ENCODE measurements at places on chromosomes 3 and 15.

DNA sequence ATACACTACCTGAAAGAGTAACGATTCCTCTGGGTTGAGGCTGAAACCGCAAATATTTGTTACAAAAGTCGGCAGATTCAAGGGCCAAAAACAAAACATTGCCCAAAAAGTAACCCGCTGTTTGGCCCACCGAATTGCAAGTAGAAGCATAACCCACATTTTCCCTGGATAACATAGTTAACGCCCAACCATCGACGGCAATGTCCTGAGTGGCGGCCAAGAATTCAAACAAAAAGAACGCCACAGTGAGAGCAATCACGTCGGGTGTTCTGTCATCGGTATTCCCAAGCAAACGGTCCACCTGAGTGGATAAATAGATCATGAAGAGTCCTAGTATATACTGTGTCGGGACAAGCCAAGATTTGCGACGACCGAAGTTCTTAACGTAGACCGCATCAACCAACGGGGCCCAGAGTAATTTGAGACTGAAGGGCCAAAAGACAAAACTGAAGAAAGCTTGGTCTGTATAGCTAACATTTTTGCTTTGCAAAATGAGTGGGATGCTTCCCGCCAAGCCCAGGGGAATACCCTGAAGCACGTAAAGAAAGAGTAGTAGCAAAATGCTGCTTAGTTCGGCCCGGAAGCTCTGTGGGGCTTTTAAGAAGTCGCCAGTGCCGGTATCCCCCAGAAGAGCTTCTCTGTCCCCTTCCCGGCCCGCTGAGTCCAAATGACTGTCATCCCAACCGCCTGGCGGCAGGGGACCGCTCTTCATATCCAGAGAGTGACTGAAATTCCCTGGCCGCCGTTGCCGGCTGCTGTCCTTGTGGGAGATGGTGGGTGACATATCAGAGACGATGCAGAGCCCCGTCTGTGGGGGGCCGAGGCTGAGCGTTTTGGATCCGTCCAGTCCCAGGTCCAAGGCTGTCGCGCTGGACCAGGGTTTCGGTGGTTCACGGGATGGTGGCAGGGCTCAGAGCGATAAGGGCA is 750 bp downstream of the SLC33A1 start:
- peak; percentile 9 for DNase-seq

DNA sequence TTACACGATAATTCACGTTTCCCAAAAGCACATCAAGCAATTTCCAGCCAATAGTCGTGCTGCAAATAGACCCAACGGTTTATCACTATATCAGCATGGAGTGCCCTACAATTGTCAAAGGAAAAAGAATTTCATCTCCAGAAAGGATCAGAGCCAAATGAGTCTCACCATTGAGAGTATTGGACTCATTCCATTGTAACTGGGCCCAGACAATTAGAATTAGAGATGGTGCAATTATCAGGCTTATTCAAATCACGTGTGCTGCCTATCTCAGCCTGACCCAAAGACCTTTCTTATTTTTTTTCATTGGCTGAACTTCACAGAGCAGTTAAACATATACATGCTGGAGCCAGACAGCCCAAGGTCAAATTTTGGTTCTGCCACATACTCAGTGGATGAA is 87.0 kb upstream of the LRTM1 start:
- no peak for DNase-seq

DNA sequence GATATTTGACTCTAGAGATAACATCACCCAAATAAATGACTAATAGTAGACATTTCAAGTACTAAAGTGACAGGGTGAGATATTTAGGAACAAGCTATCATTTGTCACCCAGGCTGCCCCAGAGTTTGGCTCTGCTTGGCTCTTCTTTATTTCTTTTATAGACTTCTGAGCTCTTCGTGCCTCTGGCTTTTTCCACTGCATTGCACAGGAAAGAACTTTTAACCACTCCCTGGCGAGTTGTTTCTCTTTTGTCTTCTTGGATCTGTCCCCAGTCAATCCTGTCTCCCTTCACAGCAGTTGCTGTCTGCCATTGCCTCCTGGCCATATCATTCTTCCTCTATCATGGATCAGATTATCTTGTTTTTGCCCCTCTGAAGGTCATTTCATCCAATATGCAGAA is 339.2 kb upstream of the DCBLD2 start:
- DNase-seq = peak; percentile 3

DNA sequence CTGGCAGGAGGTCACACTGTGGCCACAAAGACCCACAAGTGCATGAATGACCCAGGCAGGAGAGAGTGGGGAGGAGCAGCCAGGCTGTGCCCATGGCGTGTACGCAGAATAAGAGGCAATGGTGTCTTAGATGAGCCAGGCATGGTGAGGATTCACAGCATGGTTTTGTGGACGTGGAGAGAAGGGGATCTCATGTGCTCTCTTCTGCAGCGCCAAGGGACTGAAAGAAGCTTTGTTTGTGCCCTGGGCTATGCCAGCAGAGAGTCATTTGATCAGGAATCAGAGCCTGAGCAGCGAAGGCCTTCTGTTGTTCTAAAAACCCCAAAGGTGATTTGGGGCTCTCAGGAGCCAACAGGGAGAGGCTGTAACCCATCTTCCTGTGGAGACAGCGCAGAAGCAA is 18.7 kb upstream of the RPP14 start:
- no peak for DNase-seq

DNA sequence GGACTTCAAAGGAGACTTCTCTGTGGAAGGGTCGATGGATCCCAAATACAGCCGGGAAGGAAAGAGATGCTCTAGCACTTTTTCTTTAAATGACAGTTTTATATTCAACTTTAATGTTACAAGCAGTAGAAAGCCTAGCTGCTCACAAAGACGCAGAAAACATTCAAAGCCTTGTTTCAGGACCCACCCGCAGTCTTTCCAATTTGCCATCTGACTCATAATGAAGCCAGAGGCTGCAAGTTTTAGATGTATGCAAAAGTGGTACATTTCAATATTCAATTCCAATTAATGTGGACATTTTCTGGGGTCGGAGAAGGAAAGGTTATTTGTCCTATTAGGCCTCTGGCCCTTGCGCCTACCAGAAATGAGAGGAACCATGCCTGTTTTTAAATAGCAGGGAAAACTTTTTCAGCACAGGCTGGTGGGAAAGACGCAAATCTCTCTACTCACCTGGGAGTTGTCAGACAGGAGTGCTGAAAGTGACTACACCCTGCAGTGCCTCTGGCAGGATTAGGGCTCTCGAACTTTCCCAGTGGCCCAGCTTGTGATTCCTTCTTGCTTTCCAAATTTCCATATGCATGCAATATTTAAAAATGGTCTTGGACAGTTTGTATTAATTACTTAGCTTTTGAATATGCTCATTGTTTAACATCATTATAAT is 117.4 kb upstream of the MBNL1 start:
- no peak for DNase-seq

DNA sequence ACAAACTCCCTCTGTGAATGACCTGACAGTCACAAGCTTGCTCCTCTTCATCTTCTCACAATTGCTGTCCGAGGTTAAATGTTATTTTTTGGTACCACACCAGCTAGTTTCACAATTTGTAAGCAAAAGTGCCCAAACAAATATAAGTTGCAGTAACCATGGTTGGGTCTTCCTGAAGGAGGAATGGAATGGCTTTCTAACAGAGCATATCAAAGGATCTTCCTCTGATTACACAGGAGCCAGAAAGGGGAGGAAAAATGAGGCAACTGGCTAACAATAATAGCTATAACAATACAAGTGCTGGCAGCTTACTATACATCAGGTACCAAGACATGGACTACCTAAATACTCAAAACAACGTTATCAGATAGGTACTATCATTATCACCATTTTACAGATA is 90.4 kb downstream of the WWTR1 start:
- DNase-seq = no peak

GRCh38 chr3:31968369-31968926 is 12.6 kb downstream of the OSBPL10 start:
- DNase-seq = peak; percentile 75

- DNase-seq = peak; percentile 86
Observed at GRCh38 chr3:45105855-45106671, 40.1 kb downstream of the CDCP1 start.

GRCh38 chr3:158158969-158159368 is 49.1 kb downstream of the RSRC1 start:
- no peak for DNase-seq

- no peak for DNase-seq
Observed at GRCh38 chr15:67358812-67359211, 104.2 kb downstream of the IQCH start.

- DNase-seq = peak; percentile 5
Observed at GRCh38 chr3:63582943-63583500, 69.5 kb upstream of the SNTN start.

GRCh38 chr15:72284781-72285180 is 12.4 kb upstream of the PARP6 start:
- no peak for DNase-seq

DNA sequence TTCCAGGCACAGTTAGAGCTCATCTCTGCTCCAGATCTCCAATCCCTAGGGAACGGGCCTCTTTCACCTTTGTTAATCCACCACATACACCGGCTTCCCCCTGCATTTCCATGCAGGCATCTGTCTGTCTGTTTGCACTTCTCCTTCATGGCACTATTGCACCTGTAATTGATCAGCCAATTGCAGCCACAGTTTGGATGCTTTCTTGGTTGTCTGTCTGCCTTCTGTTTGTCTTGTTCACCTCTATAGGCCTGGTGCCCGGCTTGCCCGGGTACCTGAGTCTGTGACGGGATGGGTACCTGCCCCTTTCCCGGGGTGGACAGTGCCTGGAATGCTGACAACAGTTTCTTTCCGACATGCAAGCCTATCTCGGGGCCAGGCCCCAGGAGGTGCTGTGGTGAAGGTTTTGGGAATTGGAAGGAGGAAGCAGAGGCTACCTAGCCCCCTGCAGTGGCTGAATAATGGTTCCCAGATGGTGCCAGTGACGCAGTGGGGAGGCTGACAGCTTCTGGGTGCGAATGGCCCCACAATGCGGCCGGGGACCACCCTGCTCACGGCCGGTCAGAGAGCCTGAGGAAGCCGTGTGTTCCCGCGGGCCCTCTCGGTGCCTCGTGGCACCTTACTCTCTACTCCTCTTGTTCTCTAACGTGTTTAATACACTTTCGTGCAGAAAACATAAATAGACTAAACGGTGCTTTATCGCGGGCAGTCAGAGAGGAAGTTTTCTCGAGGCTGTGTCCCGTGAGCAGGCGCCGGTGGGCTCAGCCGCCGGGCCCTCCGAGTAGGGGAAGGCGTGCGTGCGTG is 31.3 kb upstream of the RAB6B start:
- DNase-seq = peak; percentile 59

- no peak for DNase-seq
Observed at GRCh38 chr3:47634996-47635395, 56.3 kb upstream of the CSPG5 start.

DNA sequence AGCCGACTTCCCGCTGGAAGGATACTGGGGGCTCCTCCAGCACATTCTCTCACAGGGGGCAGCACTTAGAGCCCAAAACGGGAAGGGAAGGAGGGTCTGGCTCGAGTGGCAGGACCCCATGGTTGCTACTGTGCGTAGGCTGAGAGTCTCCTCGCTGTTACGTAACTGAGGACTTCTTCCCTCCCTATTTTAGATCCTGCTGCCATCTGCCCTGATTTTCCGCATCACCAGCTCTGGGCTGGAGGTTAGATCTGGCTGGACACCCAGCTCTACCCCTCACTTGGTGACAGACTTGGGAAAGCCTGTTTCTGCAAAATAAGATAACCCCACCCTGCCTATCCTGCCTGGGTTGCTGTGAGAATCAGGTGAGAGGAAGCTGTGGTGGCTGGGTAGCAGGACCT is 47.7 kb downstream of the BDH1 start:
- no peak for DNase-seq

GRCh38 chr3:141235661-141236171 is 4.1 kb downstream of the PXYLP1 start:
- DNase-seq = no peak

DNA sequence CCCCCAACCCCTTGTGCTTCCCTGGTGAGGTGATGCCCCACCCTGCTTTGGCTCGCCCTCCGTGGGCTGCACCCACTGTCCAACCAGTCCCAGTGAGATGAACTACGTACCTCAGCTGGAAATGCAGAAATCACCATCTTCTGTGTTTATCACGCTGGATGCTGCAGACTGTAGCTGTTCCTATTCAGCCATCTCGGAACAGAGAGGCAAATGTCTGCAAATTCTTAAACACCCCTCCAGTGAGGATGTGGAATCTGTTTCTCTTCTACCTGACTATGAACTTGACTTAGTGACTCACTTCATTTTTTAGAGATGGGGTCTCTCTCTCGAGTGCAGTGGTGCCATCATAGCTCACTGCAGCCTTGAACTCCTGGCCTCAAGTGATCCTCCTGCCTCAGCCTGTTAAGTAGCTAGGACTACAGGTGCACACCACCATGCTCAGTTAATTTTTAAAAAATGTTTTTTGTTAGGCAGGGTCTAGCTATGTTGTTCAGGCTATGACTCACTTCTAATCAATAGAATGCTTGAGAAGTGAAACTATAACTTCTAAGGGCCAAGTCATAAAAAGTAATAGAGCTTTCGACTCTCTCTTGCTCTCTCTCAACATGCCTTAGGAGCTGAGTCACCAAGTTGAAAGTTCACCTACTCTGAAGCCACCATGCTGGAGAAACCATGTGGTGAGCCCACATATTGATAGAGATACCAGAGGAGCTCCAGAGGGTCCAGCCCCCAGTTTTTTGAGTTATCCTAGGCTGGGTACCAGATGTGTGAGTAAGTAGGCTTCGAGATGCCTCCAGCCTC is 11.5 kb upstream of the PARP14 start:
- peak; percentile 75 for DNase-seq

- DNase-seq = no peak
Observed at GRCh38 chr3:51384055-51384725, 901 bp upstream of the MANF start.

DNA sequence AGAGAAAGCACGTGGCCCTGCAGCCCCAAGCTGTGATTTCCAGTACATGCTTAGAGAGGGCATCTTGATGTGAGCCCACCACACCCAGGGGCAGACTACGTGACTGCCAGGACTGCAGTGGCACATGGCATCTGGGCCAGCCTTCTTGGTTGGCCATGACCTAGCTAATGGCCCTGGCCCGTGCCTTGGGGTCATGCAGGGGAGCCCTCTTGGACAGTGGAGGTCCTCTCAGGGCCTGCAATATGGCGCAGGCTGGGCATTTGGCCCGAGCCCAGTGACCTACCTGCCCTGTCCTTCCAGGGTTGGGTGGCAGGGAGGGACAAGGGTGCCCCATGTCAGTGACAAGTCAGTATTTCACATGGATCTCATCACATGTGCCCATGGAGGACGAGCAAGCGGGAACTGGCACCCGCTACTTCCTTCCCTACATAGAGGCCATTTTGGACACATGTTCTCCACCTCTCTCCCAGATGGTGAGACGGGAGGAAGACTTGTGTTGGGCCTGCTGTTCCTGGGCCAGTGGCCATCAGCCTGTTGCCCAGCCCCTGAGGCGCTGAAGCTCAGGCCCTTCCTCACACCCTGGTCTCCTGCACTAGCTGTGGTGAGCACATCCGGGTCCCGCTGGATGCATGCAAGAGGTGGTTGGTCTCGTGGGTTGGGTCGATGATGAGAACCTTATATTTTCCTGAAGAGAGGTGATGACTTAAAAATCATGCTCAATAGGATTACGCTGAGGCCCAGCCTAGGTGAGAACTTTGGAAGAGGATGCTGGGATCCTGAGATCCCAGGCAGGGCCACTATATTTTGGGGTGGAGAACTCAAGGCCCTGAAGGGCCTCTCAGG is 195.6 kb downstream of the UBE3A start:
- no peak for DNase-seq

- DNase-seq = peak; percentile 43
Observed at GRCh38 chr15:28098766-28099554, at the start of gene OCA2. Gene OCA2, minus strand, starts transcription at chr15:28099315. Its CDS starts 17,441 bp downstream, at chr15:28081874.

- DNase-seq = no peak
Observed at GRCh38 chr3:40192628-40193027, 116.9 kb upstream of the EIF1B start.

Measured in fibroblast of skin of right biceps (primary cell).